ENCODE measurements at places on chromosomes 3 and 15.

DNA sequence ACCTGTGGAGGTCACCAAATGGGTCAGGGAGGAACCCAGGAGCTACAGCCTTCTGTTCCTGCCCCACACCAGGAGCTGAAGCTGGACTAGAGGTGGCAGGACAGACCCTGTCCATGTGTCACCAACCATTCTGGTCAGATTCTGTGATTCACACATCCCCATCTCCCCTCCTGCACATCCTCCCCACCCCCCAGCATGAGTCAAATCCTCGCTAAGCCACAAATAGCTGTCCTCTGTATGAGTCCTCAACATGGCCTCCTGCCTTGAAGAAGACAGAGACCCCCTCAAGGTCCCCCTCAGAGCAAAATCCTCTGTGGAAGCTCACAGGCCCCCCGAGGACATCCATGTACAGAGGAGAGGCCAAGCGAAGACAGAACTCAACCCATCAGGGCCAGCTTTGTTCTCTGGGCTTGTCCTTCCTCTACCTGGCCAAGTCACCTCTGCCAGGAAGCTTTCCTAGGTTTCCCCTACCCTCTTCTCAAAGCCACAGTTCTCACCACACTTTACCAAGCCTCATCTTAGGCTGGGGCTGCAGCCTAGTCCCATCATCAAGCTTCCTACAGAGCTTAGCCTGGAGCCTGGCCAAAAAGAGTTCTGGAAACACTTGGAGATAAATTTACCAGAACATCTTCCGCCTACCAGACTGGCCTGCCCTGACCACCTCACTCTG, 17.1 kb downstream of the CACNA2D2 start:
- no peak for DNase-seq

DNA sequence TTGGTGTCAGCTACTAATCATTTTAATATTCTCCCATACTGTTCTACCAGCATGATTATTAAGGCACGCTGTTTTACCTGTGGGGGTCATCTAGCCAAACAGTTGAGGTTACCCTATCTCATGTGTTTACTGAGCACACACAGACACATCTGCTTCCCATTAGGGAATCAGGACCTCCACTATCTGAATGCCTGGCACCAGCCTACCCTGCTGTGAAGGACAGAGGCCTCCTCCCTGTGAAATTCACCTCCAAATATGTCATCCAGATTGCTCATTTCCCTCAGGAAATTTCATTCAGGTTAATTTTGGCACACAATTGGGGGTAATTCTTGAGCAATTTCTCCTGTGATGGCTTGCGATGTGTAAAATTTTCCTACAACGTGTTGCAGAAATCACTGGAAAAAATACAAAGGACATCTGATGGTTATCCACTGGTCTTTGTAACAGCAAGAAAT, 155.6 kb upstream of the NR2E3 start:
- no peak for DNase-seq

GRCh38 chr3:135694142-135694541, 271.4 kb upstream of the PPP2R3A start:
- DNase-seq, result no peak

DNA sequence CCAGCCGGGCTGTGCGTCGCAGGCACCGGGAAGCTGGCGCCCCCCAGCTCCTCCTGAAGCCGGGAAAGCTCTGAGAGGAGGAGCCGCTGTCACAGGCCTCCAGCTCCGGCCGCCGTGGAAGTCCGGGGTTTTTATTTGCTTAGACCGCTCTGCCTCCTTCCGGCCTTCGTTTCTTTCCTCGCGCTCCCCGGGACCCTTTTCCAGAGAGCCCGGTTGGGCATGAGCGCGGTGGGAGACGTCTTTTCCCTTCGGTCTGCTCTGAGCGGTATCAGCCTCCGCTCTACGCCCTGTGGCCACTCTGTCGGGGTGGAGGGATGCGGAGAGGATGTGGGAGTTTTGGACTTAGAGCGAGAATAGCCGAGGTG, 559 bp downstream of the SENP5 start:
- DNase-seq, result no peak

DNA sequence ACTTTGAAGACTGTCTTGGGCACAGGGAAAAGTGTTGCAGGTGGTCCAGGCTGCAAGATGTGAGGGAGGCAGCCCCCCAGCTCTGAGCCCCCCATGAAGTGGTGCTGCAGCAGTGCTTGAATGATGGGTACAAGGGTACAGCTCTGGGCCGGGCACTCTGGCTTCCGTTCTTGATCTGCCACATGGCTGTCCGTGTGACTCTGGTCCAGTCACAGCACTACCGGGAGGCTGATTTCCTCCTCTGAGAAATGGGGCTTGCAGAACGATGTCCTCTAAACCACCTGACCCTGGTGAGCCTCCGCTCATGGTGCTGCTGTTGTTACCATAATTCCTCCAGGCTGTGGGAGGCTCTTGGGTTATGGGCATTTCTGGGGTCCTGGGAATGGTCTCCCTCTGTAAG, 75.1 kb downstream of the FBLN2 start:
- DNase-seq, result no peak

- DNase-seq, result no peak
Observed at GRCh38 chr3:108117241-108117775, 26.5 kb upstream of the CD47 start.

DNA sequence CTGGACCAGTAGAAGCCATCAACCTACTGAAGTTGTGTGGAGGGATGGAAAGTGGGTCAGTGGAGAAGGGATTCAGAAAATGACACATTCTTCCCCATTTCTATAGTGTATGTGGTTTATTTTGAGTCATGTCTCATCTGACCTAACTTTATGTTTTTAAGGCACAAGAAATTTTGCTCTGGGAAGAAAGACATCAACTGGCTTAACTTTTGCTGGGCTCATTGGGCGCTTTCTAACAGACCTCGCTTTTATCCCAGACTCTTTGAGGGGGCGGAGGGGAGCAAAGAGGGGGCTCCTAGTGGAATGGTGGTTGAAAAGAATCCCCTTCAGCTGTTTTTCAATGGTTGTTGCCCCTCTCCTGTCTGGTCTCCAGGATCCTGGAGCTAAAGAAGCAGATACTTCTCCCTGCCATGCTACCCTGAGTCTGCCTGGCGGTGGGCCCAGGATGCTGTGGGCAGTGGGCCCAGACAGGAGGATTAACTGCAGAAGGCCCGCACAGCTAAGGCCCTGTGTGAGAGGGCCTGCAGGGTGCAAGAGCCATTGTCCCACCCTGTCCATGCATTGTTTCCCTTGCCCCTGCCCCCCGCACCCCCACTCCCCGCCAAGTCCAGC, 14.5 kb downstream of the CSRNP1 start:
- DNase-seq, result no peak

DNA sequence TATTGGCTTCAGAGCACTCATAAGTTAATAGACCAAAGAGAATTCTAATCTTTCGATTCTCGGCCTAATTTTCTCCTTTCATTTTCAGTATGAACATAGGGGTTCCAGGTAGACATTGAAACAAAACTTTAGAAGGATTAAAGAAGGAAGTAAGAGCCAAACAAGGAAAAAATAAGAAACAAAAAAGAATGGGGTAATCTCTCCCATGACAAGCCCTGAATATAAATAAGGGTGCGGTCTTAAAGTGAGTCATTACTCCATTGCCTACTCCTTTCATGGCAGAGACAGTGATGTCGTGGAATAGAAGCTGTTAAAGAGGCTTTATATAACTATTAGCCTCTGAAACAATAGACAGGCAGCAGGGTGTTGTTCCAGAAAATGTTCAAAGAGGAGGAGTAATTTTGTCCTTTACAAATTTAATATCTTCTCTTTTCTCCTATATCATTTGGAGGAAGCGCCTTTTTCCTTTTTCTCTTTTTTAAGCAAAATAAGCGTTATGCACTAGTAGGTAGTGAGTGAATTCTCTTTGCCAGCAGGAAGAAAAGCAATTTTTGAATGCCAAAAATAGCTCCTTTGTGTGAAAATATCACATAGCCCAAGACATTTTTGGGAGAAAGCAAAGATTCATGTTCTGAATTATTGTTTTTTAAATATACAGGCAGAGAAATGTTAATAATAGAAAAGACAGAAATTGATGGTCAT, 607.9 kb upstream of the KCNMB2 start:
- DNase-seq, result no peak

GRCh38 chr15:101107625-101108460, 144.0 kb downstream of the CHSY1 start:
- DNase-seq, result no peak

Measured in central memory CD8-positive, alpha-beta T cell (primary cell).